Activated B cell treated with CpG ODN at 0.5 μM for 24 hours (primary cell): ENCODE measurements at places on chromosomes 7 and 10.

- DNase-seq = no peak
Observed at GRCh38 chr10:98858525-98858924, 377.1 kb downstream of the HPSE2 start.

DNA sequence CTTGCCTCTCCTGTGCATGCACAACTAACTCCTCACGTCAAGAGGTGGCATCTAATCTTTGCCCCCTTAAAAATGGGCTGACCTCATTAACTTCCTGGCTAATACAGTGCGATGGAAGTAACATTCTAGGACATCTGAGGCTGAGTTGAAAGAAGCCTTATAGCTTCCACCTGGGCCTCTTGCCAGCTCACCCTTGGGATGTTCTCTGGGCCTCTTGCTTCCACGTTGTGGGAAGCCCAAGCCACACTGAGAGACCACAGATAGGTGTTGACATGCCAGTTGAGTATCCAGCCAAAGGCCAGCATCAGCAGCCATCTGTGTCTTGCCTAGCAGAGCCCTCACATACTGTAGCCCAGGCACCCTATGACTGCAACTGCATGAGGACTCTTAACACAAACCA, 60.8 kb upstream of the GDF10 start:
- no peak for DNase-seq

- DNase-seq = no peak
Observed at GRCh38 chr10:33780961-33781360, 446.5 kb upstream of the NRP1 start.

DNA sequence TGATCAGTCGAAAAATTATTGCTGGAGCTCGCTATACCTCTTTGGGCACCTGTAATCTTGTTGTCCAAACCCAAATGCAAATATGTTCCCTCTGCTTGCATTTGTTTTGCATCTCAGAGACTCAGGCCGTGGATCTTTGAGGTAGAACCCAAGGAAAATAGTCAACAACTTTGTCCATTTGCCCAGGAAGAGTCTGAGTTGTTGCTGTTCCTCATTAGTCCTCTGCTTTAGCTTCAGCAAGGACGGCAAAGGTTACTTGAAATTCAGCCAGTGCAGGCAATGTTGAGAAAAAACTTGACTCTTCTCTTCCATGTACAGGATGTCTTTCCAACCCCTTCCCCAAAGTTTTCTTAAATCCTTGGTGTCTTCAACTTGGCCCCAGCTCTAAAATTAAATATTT, 45.8 kb downstream of the PDK4 start:
- no peak for DNase-seq

DNA sequence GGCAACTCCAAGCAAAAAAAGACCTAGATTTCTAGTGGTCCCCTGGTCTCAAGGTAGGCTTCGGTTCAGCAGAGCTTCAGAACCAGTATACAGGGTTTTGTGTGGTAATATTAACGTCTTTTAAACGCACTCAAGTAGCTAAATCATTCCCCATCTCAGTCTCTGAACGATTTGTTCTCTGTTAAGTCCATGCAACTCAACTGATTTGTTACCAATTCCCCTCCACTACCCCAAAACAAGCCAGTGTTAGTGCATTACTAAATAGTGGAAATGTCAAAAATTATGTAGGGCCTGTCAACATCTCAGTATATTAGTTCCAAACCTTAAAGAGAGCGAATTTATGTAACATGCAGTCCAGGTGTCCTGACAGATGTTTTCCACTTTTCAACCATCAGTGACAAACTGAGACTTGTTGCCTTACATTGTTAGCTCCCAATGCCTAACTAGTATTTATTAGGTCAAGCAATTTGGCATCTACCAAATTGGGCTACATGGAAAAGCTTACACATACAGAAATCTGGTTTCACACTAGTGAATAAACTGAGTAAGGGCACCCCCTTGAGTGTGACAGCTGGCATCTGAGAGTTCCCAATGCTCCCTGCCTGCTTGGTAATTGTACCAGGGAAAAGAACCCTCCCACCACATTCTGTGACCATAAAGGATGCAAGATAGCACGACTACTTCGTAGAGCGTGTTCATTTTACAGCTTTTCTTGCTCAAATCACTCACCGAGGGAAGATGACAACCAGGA, 12.2 kb downstream of the HNRNPA2B1 start:
- DNase-seq = no peak

DNA sequence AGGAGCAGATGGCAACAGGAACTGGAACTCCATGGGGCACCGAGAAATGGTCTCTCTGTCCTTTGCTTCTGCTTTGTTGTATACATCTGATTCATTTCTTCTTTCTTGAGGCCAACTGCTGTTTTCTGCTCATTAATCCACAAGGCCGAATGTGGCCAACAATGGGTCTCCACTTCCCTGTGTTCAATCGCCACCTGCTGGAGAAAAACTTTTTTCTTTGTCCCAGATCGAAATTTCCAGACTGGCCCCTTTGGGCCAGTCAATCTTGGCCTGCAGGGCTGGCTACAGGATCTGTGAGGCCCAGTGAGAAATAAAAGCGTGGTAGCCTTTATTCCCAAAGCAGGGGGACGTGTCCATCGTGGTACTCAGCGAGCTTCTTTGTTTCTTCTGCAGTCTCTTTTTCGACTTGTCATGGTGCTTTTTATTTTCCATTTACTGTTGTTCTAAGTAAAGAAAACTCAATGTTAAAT, 58.8 kb downstream of the PARP12 start:
- DNase-seq = no peak

DNA sequence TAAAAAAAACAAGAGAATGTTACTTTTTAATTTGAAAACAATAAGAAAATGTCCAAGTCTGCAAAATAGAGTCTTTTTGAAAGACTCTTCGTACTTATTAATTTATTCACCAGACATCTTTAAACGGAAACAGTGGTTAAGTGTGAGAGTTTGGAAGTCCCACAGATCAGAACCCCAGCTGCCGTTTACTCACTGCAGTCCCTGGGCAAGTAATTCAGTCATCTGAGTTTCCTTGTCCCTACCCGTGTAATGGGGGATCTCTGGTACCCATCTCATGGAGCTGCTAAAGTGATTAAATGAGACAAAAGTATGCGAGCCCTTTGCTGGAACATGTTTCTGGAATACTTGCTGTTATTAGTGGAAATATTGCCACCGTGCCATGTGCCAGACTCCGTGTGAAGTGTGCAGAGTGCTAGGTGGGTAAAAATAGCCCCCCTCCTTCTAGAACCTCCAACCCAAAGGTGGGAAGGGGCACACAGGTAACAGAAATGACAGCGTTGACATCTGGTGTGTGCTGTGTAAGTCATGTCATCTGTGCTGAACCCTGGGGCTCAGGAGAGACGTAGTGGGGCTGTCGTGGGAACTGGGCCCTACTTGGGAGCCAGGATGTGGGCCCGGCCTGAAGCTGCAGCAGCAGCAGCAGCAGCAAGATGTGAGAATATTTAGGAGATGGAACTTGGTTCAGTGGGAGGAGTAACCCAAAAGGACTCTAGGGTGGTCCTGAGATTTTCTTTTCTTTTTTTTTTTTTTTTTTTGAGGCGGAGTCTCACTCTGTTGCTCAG, 140.5 kb downstream of the CUX1 start:
- DNase-seq = no peak
